HFF-Myc (cell line): ENCODE measurements at places on chromosomes 2 and 18.

- no peak for DNase-seq
These were observed 18.6 kb downstream of the NRXN1 start for GRCh38 chr2:51013079-51013932.

DNA sequence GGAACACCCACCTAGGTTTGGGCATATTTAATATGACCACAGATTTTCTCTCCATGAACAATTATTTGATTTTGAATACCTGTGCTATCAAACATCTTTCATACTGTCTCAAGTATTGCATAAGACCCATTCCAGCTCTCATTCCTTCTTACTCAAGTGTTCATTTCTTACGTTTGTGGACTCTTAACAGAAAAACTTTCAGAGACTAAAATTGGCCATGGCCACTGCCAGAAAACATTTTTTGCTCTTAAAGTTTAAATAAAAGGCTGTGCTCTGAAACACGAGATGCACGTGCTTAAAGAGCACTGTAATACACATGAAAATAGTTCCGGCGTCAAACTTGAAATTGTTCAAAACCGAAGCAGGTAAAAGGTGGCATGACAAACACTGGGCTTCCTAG lies 89.3 kb downstream of the LIMS1 start:
- no peak for DNase-seq

DNA sequence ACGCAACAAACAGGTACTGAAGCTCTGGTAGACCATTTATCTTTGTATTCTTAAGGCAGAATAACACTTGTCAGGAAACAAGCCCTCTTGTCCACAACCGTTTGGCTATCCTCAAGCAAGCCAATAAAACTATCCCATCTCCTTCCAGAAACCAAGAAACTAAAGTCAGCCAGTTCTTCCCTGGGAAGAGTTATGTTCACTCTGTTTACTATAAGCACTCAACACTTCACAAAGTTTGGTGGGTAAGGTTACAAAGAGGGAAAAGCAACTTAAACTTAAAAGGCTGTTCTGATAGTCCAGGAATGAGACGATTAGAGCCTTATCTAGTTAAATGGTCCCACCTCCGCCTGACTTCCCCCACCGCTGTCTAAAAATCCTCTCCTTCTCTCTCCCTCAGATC lies 25.6 kb downstream of the LRP2 start:
- no peak for DNase-seq

DNA sequence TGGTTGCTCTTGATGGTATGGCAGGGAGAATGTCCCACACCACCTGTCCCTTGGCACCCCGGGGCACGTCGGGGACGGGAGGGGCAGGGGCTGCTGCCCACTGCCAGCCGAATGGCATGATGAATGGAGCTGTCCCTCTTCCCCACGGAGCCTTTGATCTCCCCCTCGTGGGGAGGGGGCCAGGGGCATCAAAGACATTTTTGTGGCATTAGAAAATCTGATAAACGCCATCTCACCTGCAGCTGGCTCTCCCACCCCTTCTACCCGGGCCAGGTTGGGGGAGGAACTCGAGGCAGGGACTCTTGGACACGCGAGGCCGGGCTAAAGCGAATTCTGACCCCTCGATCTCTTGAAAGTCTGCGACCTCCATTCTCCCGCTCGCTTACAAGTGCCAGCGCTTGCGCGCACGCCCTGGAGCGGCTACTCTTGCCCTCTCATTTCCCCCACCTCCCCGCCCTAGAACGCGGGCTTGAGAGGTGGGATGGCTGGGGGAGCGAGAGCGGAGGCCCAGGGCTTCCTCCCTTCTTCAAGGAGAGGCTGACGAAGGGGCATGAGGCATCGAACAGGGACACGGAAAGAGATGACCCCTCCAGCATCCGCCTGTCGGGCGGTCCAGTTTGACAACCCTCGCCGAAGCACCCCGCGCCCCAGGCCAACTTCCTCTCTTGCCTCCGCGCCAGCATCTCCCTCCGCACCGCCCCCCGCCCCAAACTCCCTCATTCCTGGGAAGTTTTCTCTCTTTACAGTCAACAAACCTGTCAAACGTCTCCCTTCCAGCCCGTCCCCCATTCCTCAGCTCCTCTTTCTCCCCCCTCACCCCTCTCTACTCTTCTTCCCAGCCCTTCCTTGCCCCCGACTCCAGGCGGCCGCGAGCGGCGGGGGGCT lies 692 bp upstream of the WNT6 start:
- no peak for DNase-seq

DNA sequence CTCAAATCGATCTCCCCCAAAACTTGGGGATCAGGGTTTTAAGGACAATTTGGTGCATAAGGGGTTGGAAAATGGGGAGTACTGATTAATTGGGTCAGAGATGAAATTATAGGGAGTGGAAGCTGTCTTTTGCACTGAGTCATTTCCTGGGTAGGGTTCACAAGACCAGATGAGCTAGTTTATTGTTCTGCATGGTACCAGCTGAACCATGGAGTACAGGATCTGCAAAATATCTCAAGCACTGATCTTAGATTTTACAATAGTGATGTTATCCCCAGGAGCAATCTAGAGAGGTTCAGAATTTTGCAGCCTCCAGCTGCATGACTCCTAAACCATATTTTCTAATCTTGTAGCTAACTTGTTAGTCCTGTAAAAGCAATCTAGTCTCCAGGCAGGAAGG lies 73.1 kb downstream of the CPO start:
- no peak for DNase-seq

DNA sequence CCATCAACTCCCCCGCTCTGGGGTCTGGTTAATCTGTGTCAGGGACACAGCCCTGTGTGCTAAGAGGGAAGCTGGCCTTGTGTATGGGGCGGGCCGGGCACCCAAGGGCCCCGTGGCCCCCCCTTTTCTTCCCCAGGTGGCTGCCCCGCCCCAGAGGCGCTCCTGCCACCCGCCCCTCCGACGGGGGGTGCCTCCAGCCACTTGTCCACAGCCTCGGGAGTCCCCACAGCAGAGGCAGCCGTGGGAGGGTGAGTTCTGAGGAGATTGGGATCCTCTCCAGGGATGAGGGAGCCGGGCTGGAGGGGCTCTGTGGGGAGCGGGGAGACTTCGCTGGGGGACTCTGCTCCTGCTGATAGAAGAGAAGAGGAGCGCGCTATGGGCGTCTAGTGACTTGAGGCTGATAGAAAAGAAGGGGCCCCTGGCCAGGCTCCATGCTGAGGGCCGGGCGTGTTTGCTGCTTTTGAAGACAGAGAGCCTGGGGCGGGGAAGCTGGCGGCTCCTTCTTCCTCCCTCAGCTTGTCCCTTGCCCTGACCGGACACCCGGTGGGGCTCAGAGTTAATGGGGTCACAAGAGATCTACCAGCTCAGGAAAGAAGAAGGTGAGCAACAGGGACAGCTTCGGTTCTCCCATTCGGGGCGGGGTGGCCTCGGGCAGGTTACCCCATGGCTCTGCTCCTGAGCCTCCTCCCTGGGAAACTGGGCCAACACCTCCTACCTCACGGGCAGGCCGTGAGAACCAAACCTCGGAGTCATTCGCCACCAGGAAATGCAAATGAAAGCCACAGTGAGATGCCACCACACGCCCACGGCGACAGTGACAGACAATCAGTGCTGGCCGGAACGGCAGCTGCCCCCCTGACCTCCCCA lies 89.4 kb upstream of the TAF1B start:
- no peak for DNase-seq

GRCh38 chr2:110807522-110807921 lies 75.1 kb downstream of the ACOXL start:
- no peak for DNase-seq

DNA sequence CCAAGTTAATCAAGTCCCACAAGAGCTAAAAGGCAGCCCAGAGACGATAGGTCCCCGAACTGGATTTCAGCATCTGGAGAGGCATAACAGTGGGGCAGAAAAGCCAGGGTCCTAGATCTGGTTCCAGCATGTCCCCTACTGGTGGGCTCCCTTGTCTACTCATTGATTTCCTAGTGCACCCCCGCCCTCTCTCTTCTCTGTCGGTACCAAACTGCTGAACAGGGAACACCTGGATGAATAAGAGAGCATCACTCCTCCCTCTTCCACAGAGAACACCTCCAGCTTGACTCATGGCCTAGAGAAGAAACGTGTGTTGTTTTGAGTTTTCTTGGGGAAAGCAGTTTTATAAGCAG lies 101.3 kb downstream of the FOXI3 start:
- DNase-seq, result no peak

- DNase-seq, result no peak
These were observed 7.9 kb upstream of the E2F6 start for GRCh38 chr2:11473659-11474433.

DNA sequence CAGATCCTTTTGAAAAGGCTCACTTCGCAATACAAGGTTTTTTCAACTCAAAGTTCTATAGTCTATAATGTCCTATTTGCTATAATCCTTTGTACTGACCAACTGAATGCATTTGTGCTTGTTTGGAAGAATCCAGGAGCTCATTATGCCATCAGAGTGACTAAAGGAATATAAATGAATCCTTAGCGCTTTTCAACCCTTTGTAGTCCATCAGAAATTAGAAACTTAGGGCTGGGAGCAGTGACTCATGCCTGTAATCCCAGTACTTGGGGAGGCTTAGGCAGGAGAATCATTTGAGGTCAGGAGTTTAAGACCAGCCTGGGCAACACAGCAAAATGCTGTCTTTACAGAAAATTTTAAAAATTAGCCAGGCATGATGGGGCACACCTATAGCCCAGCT lies 330.2 kb upstream of the CHAC2 start:
- DNase-seq, result no peak

GRCh38 chr2:205706769-205707381 lies 24.6 kb downstream of the NRP2 start:
- peak; percentile 72 for DNase-seq

DNA sequence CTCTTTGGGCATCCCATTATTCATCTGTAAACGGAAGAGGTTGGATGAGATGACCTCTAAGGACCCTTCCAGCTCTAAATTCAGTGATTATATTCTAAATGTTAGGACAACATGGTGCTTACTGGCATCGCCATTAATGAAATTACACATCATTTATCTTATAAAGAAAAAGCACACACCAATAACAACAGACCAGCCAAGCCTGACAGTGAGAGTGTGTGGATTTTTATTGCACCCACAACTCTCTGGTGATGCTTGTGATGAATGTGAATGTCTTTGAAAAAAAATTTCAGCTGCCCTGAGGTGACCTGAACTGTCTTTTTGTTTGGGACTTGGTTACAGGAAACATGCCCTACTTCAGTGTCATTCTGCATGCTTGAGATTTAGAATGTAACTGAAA lies 513.3 kb upstream of the NRP2 start:
- no peak for DNase-seq

GRCh38 chr2:42084231-42084671 lies 36.4 kb downstream of the PKDCC start:
- DNase-seq, result no peak

DNA sequence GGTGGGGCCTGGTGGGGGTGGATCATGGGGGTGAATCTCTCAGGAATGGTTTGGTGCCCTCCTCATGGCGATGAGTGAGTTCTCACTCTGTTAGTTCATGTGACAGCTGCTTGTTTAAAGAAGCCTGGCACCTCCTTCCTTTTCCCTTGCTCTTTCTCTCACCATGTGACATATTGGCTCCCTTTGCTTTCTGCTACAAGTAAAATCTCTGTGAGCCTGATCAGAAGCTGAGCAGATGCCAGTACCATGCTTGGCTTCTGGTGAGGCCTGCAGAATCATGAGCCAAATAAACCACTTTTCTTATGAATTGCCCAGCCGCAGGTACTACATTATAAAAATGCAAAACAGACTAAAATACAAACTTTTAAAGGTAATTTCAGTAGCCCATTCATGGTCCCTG lies 73.4 kb upstream of the TEX51 start:
- DNase-seq, result no peak

- no peak for DNase-seq
These were observed 19.6 kb downstream of the DHX57 start for GRCh38 chr2:38856165-38856564.

DNA sequence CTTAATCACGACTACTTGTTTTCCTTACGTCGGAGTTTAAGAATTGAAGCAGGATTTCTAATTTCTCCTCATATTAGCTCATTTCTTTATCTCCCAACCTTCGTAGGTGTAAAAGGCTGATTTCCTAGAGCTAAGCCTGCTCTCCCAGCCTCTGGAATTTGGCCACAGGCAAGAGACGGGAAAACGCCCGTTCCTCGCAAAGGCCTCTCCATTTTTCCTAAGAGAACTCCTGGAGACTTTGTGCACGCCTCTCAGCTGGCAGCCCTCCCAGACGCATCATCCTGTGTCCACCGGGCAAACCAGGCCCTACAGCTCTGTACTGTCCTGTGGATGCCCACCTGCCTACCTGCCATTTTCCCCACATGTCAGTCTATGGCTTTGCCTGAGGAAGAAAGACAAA lies 106.3 kb downstream of the FTCDNL1 start:
- no peak for DNase-seq

- DNase-seq, result no peak
These were observed 77.2 kb downstream of the EIPR1 start for GRCh38 chr2:3300224-3300995.

DNA sequence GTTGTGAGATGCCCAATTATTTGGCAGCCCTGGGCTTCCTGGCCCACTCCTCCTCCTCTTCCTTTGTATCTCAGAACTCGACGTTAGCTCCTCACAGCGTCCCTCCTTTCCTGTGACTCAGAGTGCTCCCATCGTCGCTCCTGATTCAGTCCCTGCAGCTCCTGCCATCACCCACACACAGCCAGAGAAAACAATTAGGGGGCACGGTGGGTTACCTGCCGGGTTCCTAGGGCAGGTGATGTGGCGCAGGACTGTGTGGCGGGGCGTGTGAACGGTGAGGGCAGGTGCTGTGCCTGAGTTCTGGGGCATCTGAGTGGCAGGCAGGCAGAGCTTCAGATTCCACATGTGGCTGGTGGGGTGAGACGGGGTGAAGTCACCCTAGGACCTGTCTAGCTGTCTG lies 42.6 kb downstream of the GLI2 start:
- DNase-seq, result no peak

- no peak for DNase-seq
These were observed 5.4 kb downstream of the DOK1 start for GRCh38 chr2:74559912-74560311.

GRCh38 chr2:189254268-189254883 lies 74.8 kb upstream of the COL5A2 start:
- peak; percentile 96 for DNase-seq

- no peak for DNase-seq
These were observed 39.7 kb downstream of the GRHL1 start for GRCh38 chr2:9991221-9991620.

DNA sequence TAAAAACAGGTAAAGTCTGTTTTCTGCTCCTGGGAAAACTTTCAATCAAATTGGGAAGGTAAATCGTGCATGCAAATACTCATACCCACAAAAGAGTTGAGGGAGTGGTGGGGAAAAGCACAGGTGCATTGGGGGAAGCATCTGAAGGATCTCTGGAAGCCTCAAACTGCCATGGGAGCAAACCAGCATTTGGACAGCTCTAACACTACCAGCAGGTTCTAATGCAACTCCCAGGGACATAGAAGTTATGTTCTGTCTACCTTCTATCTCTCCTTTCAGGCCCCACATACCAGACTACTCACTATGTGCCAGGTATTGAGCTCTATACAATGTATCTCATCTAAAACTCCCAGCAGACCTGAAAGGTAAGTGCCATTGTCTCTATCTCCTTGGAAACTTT lies 933.7 kb downstream of the NRXN1 start:
- no peak for DNase-seq

- no peak for DNase-seq
These were observed 142.4 kb downstream of the CDH2 start for GRCh38 chr18:28034567-28034966.
